ENCODE measurements at places on chromosomes 11 and 22.

GRCh38 chr11:11536650-11537049 is 85.2 kb downstream of the GALNT18 start:
- DNase-seq = no peak

DNA sequence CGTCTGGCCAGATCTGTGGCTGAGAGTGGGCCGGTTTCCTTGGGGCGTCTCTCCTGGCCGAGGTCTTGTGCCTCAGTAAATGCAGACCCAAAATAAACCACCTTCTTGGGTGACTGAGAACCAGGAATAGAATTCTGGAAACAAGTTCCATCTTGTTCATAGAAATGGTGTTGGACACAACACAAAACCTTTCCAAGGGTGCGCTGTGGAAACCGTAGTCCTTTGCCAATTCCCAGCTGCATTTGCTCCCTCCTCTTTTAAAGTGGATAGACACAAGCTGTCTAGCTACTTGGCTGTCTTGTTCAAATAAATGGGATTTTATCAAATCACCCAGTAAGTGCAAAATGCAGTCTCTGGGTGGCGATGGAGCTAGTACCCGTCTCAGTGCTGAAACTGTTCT is 300.2 kb downstream of the SHANK2 start:
- no peak for DNase-seq

- DNase-seq = no peak
These were observed 37.8 kb downstream of the RNF141 start for GRCh38 chr11:10503221-10503620.

GRCh38 chr22:49726701-49727101 is 101.0 kb downstream of the BRD1 start:
- no peak for DNase-seq

DNA sequence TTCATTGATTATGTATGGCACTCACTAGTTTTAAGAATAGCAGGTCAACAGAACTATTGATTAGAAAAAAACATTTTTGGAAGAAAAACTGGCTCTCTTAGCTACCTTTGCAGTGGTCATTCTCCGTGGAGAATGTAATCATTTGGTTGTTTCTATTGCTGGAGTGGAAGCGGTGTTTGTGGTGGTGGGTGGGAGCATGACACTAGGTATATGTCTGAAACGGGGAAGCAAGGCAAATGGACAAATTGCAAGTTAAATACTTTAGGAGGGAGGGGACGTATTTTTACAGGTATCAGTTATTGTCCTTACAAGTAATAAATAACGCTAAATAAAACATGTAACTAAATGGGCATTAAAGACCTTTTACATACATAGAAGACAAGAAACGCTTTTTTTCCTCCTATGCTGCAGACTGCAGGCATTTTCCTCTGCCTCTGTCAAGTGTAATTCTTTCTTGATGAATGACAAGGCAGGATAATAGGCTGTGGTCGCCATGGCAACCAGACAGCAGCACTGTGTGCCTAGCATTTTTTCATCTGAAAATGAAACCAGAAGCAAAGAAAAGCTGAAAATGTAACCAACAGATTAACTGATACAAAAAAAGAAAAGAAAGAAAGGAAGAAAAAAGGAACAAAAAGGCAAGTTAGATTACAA is 46.2 kb downstream of the BLID start:
- no peak for DNase-seq

DNA sequence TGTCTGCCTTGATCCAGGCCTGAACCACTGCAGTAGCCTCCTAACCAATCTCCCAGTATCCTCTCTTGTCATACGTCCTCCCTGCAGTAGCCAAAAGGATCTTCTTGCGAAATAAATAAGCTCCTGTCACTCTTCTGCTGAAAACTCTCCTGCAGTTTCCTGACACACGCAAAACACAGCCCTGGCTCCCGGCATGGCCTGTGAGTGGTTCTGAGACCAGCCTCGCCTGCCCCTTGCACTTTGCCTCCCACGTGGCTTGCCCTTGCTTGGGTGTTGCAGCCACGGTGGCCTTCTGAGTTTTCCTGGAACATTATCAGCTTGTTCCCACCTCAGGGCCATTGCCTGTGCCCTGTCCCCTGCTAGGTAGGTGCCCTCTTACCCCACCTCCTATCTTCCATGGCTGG is 7.2 kb downstream of the ZC3H7B start:
- DNase-seq = no peak
